ENCODE measurements at places on chromosomes 1 and 21.

DNA sequence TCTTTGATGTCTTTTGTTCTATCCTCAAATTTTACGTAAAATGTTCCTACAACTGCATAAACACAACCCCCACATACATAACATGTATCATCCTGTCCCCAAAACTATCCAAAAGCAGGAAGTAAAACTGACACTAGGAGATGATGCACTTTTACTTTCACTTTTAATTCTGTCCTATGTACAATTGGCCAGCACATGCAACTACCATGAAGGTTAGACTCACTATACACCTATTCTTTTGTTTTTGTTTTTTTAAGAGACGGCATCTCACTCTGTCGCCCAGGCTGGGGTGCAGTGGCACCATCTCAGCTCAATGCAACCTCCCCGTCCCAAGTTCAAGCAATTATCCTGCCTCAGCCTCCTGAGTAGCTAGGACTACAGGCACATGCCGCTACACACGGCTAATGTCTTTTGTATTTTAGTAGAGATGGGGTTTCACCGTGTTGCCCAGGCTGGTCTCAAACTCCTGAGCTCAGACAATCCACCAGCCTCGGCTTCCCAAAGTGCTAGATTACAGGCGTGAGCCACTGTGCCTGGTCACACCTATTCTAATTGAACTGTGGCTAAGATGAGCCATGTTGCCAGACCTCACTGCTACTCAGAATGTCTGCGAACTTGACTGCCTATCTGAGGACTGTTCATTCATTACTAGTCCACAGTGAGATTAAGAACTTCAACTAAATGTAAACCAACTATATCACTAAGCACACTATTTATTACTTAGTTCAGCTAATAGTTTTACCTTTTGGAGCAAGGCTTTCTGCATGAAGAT, 48.0 kb downstream of the TOR3A start:
- peak; percentile 57 for DNase-seq

DNA sequence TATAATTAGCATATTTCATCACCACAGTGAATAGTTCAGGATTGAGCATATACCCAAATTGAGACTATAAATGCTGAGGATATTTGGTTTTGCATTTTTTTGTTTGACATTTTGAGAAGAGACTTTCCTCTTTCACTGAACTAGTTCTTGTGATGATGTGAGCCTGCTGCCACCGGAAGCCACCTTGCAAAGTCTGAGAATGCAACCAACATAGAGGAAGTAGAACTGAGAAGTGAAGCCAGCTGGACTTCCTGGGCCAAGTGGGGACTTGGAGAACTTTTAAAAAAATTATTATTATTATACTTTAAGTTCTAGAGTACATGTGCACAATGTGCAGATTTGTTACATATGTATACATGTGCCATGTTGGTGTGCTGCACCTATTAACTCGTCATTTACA, 102.3 kb downstream of the RPE65 start:
- no peak for DNase-seq

GRCh38 chr21:39568361-39568760, 44.4 kb upstream of the B3GALT5 start:
- DNase-seq = no peak

- DNase-seq = no peak
These were observed 8.2 kb downstream of the ZSWIM5 start for GRCh38 chr1:45198185-45198584.

GRCh38 chr1:107874221-107874620, 90.8 kb downstream of the VAV3 start:
- DNase-seq = no peak

GRCh38 chr1:76891931-76892622, 24.8 kb downstream of the ST6GALNAC5 start:
- DNase-seq = no peak

- no peak for DNase-seq
These were observed 288.3 kb upstream of the AJAP1 start for GRCh38 chr1:4366091-4366490.

DNA sequence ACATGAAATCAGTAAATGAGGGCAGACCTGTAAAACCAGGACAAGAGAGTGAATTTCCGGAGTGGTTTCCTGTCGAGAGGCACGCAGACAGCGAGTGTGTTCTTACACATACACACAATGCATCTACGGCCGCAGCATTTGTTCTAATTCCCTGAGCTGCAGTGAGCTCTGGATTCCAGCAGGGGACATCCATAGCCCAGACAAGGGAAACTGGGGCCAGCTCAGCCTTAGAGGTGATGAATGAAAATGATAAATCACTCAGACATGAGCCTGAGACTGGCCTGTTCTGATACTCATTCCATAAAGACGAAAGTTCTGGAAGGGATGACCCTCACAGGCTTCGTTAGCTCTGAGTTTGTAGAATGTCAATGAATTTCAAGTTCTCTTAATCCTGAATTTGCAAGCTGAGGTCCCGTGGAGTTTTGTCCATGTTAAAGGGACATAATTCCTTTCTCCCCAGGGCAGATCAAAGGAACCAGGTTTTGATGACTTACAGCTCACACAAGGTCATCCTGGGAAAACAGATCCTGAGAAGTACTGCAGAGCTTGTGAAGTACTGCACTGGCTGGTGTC, 207.9 kb upstream of the C1orf87 start:
- DNase-seq = no peak

DNA sequence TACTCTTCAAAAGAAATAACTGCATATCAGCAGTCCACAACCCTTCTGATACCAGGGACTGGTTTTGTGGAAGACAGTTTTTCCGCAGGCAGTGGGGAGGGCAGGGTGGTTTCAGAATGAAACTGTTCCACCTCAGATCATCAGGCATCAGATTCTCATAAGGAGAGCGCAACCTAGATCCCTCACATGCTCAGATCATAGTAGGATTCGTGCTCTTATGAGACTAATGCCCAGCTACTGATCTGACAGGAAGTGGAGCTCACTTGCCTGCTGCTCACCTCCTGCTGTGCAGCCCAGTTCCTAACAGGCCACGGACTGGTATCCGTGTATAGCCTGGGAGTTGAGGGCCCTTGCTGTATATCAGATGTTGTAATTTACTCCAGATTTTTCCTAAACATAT, 11.5 kb downstream of the RO60 start:
- DNase-seq = no peak

DNA sequence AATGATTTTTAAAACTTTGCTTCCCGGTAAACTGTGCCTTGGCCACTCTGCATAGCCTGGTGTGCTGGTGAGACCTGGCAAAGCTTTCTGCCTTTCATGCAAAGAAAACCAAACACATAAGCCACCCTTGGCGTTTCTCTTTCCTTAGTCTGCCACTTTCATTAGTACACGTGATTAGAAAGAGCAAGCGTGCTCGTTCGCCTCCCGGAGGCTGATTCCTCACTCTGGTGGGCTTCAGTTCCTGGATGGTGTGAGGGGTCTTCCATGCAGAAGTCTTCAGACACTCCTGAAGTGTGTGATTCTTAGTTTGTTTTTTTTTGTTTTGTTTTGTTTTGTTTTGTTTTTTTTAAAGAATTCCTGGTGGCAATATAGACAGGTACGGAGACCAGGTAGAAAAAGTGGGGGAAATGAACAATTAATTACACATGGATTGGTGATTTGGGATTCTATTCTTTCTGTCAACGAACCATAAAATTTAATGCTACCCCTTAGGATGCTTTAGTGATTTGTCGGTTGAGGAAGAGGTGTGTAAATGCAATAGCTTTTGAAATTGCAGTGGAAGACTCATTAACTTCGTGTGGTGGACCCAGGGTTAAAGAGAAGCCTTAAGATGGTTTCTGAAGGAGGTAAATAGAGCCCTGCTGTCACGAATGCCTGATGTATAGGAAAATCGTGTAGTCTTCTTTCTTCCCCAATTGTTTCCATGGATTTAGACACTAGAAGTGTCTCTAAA, 2.1 kb downstream of the GALNT2 start:
- DNase-seq = no peak

DNA sequence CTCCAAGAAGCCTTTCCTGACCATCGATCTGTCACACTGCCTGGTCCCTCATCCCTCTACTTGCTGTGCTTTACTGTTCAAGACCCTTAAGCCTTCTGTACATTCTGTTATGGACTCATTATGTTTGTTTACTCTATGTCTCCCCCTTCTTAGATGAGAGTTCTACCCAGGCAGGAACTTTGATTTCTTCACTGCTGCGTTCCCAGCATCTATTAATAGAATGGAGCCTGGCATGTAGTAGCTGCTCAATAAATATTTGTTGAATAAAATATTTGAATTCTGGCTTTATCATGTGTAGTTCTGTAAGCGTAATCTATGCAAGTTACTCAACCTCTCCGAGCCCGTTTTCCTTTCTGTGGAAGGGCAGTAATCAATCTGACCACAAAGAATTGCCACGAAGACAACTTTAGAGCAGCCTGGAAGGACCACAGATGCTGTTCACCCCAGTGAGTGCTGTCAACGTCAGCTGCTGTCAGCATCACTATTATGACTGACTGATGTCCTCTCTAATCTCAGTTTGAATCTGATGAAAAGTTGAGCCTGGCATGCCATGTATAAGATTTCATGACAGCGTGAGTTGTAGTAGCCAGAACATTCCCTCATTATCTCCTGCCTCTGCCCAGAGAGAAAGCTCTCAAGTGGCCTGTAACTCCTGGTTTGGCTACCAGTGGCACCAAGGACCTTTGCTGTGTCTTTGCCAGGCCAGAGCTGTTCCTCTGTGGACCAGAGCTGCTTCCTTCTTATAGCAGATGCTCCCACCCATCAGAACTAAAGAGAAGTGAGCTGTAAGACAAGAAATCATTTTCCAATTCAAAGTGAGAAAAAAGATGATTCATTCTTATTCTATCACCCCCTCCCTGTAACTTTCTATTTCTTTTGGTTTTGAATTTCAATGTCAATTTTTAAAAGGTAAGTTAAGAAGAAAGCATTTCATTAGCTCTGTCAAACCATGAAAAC, 94.5 kb downstream of the PRDM2 start:
- DNase-seq = no peak

DNA sequence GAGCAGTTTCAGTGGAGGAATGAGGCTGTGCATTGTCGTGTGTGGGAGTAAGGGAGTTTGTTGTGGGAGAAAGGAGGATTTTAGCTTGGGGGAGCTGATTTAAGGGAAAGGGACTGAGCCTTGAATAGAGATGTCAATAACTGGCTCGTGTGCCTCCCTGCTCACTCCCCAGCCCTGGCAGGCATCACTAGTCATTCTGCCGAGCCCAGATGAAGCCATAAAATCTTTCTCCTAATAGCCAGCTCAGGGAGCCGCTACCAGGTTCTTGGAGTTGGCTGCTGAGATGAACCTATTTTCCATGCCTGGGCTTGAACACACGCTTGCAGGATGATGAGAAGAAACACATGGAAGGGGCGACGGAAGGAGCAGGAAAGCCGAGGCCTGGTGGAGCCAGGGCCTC, 65.0 kb upstream of the POU3F1 start:
- no peak for DNase-seq

- no peak for DNase-seq
These were observed 2.0 kb downstream of the FCER1G start for GRCh38 chr1:161216945-161217712.

- DNase-seq = no peak
These were observed 351.0 kb downstream of the PDE4B start for GRCh38 chr1:66143651-66144050.

DNA sequence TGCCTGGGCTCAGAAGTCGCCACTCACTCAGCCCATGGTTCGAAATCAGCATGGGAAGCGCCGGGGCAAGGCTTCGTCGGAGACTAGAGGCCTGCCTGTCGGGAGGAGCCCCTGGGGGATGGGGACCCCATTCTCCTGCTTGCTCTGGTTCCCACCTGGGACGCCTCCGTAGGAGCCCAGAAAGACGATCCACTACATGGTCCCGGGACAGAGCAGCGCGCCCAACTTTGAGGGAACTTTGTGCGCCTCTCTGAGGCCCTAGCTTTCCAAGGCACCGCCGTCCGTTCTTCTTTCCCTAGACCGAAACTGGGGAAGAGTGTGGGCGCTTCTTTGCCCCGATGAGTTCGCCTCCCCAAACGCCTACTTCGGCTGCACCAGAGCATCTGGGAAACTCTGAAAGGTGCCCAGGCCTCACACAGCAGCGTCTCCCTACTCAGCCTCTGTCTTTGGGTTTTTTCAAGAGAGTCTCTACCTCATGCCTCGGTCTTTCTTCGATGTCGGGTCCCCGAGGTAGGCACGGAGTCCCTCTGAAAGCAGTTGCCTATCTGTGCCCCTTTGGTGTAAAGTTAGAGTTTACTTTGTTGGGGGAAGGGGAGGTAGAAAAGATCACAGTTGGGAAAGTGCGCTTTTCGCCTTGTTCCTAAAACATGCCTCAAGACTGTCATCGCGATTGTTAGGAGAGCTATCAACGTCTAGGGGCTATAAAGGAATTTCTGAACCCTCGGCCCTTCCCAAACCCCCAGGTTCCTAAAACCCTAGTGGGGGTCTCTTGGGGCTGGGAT, 14.0 kb downstream of the NR5A2 start:
- DNase-seq = no peak

GRCh38 chr1:44288883-44289282, 66.2 kb downstream of the ERI3 start:
- no peak for DNase-seq

- DNase-seq = peak; percentile 55
These were observed 34.3 kb upstream of the CACYBP start for GRCh38 chr1:174965362-174966007.

- DNase-seq = peak; percentile 52
These were observed 32.1 kb upstream of the EPHX4 start for GRCh38 chr1:91997607-91998195.

DNA sequence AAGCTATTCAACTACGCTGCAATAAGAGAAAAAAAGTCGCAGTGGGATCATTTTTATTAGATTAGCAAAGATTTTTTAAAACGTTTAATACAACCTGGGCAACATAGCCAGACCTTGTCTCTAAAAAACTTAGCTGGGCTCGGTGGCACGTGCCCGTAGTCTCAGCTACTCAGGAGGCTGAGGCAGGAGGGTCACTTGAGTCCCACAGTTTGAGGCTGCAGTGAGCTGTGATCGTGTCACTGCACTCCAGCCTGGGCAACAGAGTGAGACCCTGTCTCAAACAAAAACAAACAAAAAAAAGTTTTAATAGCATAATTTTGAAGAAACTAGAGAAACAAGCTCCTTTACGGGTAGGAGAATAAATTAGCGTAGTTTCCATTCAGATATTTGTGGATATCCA, 1.0 kb upstream of the PRDM15 start:
- DNase-seq = no peak

GRCh38 chr21:38938343-38938742, 132.6 kb downstream of the ETS2 start:
- DNase-seq = peak; percentile 18

GRCh38 chr1:219292999-219293398, 119.3 kb downstream of the LYPLAL1 start:
- DNase-seq = no peak

DNA sequence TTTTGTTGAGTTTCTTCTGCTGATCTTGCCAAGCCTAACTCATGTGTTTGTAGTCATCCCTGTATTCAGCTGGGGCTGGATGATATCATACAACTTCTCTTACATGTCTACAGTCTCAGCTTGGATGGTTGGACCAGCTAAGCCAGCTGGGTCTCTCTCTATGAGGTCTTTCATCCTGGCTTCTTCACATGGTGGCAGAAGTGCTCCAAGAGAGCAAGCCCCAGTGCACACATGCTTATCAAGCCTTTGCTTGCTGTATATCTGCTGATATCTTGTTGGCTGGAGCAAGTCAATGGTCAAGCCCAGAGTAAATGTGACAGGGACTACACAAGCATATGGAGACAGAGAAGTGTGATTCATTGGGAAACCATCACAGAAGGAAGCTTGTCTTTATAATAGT, 29.2 kb upstream of the SLC44A5 start:
- no peak for DNase-seq

- DNase-seq = no peak
These were observed 20.1 kb upstream of the PCBP3 start for GRCh38 chr21:45623436-45623835.

All from CD4-positive, alpha-beta T cell treated with Interleukin-15 for 4 hours (primary cell).